CD4-positive, alpha-beta memory T cell (primary cell): ENCODE measurements at places on chromosomes 1 and 21. TPM values are rescaled to one million over a fixed set of nuclear protein-coding genes. Genes with fewer than 3 reads are reported as not detected.
A peak's percentile ranks its signal among the peaks of the same experiment; 100 is the strongest.

S100A7 gene
- not detected for total RNA-seq

DNA sequence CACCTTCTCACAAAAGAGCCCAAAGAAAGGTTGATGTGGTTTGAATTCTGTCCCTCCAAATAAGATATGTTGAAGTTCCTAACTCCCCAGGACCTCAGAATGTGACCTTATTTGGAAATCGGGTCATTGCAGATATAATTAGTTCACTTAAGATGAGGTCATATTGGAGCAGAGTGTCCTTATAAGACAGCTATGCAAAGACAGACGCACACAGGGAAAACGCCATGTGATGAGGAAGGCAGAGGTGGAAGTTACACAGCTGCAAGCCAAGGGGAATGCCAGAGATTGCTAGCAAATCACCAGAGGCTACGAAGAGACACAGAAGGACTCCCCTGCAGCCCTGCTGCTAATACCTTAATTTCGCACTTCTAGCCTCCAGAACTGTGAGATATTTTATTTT lies 5.2 kb upstream of the ABCB10 start:
- no peak for DNase-seq

DNA sequence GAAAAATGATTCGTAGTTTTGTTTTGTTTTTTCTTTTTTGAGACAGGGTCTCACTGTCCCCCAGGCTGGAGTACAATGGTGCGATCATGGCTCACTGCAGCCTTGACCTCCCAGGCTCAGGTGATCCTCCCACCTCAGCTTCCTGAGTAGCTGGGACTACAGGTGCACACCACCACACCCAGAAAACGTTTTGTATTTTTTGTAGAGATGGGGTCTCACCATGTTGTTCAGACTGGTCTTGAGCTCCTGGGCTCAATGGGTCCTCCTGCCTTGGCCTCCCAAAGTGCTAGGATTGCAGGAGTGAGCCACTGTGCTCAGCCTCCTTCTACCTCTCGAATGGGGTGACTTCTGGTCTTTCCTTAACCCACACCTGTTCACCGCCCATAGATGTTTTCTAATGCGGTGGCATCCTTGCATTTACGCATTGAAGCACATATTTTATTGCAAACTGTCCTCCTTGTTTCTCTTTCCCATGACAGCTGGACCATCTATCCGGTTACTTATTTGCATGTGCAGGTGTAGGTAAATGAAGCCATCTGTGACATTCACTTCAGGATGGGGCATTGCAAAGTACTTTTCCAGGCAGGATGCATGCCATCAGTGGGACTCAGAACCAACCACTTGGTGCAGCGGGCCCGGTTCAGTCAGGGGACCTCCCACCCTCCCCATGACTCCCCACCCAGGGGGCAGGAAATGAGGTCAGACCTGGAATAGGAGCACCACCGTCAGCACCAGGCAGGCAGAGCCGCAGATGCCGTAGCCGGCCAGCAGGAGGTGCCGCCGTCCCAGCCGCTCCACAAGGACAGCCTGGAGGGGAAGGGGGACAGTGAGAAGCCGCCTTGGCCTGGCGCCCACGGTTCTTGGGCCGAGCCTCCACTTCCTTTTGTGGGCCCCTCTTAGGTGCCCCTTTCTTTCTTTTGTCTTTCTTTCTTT lies 16.5 kb downstream of the SLC2A7 start:
- no peak for DNase-seq

- DNase-seq = peak; percentile 74
Measured at GRCh38 chr1:27643600-27644368, 8.8 kb upstream of the FGR start.

- no peak for DNase-seq
Measured at GRCh38 chr1:192485692-192486436, 89.7 kb upstream of the RGS1 start.

CR2 gene
- total RNA-seq = 1.9 TPM

- DNase-seq = no peak
Measured at GRCh38 chr1:165726169-165726568, 27.8 kb upstream of the ALDH9A1 start.

FCRL1 gene
- total RNA-seq = not detected

- no peak for DNase-seq
Measured at GRCh38 chr1:107695341-107695740, 269.6 kb downstream of the VAV3 start.

DNA sequence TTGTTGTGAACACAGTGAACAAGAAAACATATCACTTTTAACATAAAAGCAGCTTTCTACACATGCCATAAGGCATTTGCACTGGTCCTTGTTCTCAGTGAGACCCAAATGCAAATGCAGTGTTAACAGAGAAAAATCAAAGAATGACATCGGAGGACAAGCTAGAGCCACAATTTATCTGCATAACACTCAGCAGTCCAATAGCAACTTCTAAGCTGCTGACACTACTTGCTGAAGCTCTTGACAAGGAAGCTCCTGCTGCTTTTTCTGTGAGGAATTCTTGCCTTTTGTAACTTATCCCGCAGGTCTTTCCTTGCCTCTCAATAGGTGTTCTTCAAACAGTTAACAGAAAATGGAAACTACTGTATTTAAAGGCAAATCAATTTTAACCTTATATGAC lies 34.7 kb downstream of the USH2A start:
- no peak for DNase-seq

TMEM82 gene
- not detected for total RNA-seq

- no peak for DNase-seq
Measured at GRCh38 chr1:84683508-84683907, 6.8 kb downstream of the SSX2IP start.

ATP1A4 gene
- total RNA-seq = not detected

HEYL gene
- total RNA-seq = 0.12 TPM

DNA sequence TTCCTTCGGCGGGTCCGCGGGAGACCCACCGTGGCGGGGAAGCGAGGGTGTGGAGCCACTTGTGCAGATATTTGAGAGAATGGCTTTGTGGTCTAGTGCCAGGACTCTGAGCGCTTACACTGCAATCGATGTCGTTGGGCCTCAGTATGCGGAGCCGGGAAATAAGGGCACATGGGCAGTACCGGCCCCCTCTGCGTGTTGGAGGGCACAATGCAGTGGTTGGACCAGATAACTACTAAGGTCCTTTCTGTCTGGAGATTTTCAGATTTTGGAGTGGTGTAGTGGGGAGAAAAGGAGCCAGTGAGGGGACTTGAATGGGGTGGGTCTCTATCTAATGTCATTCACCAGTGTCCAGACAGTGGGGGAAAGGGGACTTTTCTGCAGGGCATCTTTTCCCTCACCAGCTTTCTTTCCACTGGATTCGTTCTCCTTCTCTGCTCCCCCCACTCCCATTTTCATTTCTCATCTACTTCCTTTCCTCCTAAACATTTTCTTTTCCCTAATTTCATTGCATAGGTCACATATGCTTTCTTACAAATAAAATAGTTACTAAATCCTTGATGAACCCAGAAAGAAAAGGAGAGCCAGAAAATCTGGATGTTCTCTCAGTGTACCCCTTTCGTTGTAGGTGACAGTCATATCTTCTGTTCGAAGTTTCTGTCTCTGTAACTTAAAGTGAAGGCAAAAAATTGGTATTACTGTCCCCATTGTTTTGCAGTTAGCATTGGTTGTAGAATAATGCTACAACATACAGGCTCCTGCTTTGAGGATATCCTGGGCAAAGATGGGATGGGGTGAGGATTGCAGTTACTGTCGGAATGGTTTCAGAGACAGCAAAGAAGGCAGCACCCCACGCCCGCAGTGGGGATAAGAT lies 1.4 kb downstream of the ATF3 start:
- no peak for DNase-seq

HES4 gene
- not detected for total RNA-seq

PAX7 gene
- total RNA-seq = not detected

EXO1 gene
- total RNA-seq = 0.44 TPM

DNA sequence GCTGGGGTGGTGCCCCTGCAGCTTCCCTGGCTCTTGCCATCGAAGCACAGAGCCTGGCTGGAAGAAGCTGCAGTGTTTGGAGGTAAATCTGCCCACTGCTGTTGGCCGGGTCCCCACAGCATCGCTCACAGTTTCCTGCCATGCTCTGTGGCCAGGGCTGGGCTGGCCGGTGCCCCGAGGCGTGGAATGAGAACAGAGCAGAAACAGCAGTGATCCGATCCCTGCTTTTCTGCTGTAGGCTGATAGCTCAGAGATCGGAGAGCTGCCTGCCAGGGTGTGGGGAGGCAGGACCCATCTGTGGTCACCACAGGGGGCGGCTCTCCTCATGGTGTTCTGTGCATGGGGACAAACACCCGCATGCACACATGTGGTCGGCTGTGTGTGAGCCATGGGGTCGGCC lies 11.5 kb downstream of the SLC45A1 start:
- no peak for DNase-seq

MPC2 gene
- total RNA-seq = 30.8 TPM

GRCh38 chr1:152252157-152252556 lies 28.2 kb upstream of the HRNR start:
- DNase-seq = no peak

GRCh38 chr1:167837326-167837725 lies 76.6 kb downstream of the ADCY10 start:
- no peak for DNase-seq

DNA sequence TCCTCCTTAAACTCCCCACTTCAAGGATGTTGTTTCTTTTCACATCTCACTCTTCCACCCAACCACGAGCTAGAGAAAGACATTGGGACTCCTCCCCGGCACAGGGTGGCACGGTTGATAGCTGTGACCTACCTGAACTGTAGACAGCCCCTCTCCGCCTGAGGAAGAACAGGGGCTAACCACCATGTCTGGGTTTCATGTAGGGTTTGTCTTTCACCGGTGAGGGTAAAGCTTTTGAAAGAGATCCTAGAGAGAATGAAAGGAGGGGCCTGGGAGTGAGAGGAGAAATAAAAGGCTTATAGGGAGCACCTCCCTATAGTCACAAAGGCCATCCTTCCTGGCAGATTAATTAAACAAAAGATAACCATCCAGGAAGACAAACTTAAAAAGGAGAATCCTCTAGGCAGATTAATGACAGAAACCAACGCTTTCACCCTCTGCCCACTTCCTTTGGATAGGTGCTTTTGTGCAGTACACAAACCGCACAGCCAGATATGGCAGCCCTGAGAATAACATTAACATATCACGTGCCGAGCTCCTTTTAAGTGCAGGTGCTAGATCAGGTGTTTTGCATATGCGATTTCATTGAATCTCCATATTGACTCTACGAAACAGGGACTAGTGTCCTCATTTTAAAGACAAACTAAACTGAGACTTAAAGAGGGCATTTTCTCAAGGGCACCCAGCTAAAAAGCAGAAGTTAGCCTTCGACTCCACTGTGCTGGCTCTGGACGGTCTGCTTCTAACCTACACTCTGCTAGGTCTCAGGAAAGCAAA lies 178.1 kb upstream of the RUNX1 start:
- peak; percentile 66 for DNase-seq

SIM2 gene
- total RNA-seq = not detected

GRCh38 chr1:71785450-71785849 lies 496.9 kb downstream of the NEGR1 start:
- DNase-seq = no peak

WNT2B gene
- total RNA-seq = 0.70 TPM

DNA sequence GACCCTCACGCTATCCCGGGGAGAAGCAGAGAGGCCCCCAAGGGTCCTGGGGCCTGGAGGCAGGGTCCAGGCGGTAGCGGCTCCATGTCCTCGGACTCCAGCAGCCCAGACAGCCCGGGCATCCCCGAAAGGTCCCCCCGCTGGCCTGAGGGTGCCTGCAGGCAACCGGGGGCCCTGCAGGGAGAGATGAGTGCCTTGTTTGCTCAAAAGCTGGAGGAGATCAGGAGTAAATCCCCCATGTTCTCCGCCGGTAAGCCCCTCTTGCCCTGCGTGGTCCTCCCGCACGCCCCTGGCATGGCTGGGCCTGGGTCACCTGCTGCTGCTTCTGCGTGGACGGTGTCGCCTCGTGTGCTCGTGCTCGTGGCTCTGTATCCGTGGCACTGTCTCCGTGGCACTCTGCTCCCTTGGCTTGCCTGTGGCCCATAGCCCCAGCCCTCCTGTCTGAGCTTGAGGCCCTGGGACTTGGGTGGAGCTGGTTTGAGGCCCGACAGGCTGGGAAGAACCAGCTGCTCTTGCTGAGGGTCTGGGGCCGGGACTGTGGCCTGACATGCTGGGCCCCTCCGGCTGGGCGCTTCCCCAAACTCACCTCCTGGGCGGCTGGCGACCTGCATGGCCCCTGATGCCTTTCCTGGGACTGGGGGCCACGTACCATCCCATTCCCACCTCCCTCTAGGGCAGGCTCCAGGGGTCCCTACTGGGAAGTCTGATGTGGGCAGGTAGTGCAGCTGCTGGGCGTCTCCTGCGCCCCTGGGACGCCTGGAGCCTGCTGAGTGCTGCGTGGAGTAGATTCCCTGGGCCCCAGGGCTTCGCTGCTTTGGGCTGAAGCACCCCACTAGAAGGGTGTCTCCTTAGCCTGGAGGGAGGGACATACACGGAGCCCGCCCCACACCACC lies 23.5 kb downstream of the PANK4 start:
- no peak for DNase-seq

- no peak for DNase-seq
Measured at GRCh38 chr21:31332525-31332924, 11.5 kb downstream of the TIAM1 start.

DNA sequence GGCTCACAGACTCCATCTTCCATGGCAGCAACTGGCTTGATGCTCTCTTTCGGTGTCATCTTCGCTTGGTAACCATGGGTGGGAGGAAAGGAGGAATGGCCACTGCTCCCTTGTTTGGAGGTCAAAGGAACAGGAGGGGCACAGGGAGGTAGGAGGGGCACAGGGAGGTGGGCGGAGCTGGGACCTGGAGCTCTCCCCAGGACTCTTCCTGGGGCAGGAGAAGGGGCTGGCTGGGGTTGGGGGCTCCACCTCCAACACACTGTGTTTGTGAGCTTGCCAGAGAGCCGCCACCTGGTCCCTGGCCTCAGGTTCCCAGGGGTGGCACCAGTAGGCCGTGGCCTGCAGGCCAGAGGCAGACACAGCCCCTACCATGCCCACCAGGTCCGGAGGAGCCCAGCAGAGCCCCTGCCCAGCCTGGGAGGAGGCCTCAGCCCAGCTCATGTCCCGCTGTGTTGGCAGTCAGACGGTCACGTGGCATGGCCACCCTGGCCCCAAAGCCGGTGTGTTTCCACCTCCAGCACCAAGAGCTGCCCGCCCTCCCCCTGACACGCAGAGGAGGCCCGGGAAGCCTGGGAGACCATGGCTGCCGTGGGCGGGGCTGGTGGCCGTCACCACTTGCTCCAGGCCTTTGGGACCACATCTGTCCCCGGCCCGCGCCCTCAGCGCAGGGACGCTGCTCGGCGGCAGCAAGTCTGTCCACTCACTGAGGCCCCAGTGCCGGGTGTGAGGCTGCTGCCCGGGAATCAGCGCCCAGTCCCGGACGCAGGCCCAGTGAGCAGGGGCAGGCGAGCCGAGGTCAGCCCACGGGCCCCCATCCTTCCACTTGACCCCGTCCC lies 73.9 kb downstream of the MORN1 start:
- no peak for DNase-seq

- no peak for DNase-seq
Measured at GRCh38 chr21:31524140-31524539, 135.4 kb upstream of the SOD1 start.

DNA sequence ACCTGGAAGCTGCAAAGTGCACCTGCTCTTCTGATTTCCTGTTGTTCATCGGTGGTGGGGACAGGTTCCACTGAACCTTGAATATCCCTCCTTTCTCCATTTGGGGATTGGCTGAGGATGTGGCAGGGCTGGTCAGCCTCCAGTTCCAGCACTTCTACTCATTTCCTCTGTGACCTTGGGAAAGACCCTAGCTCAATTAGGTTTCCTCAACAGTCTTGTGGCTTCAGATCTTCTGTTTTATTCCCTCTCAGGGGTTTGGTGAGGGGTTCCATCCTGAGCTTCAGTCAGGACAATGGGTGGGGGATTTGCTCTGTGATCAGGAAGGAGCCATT lies 317.1 kb upstream of the PROX1 start:
- no peak for DNase-seq

GRCh38 chr1:243903895-243904294 lies 53.9 kb upstream of the AKT3 start:
- DNase-seq = no peak

E2F2 gene
- 1.1 TPM for total RNA-seq
